Stimulated activated CD4-positive, alpha-beta T cell treated with anti-CD3 and anti-CD28 coated beads, Interleukin-1b, Interleukin-23, amount 100 ng/mL, for 1 hour (primary cell): ENCODE measurements at places on chromosomes 13 and 19.
A peak's percentile ranks its signal among the peaks of the same experiment; 100 is the strongest.

DNA sequence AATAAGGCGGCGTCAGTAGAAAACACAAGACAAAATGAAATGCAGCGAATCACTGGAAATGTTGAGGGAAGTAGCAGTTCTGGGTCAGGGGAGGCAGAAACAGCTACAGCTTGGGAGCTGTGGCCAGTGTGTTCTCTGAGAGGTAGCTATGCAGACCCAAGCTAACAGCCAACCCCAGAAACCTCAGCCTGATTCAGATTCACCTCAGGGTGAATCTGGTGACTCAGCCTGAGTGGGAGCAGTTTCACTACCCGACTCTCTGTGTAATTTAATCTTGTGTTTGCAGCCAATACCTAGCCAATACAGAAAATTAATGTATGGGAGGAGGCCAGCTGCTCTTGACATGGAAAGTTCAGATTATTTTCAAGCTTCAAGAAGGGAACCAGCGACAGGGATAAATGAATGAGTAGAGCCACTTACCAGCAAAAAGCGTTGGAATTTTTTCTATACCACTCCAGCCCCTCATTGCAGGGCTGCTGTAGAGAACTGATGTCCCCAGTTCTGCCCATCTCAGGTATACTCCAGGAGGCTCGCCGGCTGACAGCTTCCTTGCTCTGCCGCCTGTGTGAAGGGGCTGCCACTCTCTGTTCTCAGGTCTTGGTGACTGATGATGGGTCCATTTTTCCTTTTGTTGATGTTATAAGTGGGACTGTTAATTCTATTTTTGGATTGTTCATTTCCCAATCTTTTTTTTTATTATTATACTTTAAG, 8.9 kb downstream of the IGFL3 start:
- no peak for DNase-seq

GRCh38 chr19:29429581-29429980, 96.2 kb upstream of the VSTM2B start:
- DNase-seq = no peak

GRCh38 chr19:4930664-4931063, 21.4 kb downstream of the UHRF1 start:
- DNase-seq = no peak

- no peak for DNase-seq
These were observed 7.3 kb upstream of the RASAL3 start for GRCh38 chr19:15471639-15472101.

DNA sequence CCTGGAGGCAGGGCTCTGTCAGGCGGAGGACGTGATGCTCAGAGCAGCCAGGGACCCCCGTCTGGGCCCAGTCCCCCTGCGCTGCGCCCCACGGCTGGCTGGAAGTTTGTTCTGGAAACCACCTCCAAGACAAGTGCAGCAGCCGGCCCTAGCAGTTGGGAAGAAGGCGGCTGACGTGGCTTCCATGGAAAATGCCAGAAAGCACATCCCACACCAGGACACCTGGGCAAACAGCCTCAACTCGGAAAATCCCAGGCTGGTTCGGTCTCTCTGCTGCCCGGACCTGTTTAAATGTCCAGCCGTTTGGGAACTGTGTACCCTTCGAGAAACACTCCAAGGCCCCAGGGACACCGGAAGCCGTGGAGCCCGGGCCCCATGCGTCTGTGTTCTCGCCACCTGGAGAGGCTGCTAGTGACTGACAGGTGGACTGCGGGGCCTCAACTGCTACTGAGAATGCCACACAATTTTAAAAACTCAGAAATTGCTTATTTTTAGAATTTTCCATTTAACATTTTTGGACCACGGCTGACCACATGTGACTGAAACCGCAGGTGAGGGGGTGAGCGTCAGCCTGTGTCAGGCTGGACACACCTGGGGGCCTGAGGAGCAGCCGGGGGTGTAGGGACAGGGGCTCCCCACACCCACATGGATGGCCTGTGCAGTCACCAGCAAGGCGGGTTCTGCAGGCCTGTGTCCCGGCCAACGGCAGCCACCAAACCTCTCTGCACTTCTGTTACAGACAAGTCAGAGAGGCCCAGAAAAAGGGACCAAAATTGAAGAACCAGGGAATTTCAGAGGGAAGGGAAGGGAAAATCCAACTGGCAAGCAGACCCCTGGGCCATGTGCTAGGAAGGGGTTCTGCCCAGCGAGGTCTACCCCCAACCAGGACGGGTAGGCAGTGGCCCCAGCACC, 31.7 kb downstream of the RASA3 start:
- DNase-seq = no peak

DNA sequence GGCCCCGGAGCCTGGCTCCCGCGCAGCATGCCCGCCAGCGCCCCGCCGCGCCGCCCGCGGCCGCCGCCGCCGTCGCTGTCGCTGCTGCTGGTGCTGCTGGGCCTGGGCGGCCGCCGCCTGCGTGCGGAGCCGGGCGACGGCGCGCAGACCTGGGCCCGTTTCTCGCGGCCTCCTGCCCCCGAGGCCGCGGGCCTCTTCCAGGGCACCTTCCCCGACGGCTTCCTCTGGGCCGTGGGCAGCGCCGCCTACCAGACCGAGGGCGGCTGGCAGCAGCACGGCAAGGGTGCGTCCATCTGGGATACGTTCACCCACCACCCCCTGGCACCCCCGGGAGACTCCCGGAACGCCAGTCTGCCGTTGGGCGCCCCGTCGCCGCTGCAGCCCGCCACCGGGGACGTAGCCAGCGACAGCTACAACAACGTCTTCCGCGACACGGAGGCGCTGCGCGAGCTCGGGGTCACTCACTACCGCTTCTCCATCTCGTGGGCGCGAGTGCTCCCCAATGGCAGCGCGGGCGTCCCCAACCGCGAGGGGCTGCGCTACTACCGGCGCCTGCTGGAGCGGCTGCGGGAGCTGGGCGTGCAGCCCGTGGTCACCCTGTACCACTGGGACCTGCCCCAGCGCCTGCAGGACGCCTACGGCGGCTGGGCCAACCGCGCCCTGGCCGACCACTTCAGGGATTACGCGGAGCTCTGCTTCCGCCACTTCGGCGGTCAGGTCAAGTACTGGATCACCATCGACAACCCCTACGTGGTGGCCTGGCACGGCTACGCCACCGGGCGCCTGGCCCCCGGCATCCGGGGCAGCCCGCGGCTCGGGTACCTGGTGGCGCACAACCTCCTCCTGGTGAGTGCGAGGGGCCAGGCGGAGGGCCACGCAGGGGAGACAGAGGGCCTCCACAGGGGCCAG, at the start of gene KL:
Gene KL, plus strand, starts transcription at position 10 of the 909 bp plus-strand sequence. Its CDS starts 18 bp downstream, at position 28.
- DNase-seq = no peak

- no peak for DNase-seq
These were observed 47.2 kb downstream of the RFX2 start for GRCh38 chr19:6062961-6063575.

- peak; percentile 37 for DNase-seq
These were observed 24.2 kb upstream of the TTYH1 start for GRCh38 chr19:54390942-54391577.

DNA sequence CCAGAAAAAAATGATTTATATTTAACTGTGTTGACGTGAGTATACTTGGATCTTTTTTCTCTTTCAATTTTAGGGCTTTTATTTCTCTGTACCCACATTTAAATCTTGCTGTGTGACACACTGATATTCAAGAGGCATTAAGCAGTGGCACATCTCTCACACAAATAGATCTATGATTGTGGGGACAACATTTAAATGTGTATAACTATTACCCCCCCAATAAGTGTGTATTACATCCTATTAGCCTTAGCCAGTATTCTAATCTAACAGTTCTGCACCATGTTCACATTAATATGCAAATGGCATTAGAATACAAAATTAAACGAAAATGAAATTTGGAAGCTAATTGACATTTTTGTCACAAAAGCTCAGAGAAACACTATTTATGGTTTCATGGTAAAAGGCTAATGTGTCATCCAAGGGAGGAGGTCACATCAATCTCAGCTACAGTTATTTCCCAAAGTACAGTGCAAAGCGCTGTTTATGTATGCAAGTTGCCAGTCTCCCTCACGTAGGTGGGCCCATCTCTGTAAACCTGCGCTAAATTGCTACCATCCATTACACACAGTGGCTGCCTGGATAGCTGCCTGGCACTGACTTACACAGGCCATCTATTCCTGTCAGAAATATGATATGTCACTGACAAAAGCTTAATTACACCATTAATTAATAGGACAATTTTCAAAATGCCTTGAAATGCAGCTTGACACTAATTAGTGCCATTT, 984.7 kb upstream of the PCDH9 start:
- DNase-seq = no peak

- no peak for DNase-seq
These were observed 207.0 kb downstream of the SLITRK6 start for GRCh38 chr13:85592211-85592610.

GRCh38 chr19:38285567-38285966, 18.5 kb upstream of the C19orf33 start:
- no peak for DNase-seq

DNA sequence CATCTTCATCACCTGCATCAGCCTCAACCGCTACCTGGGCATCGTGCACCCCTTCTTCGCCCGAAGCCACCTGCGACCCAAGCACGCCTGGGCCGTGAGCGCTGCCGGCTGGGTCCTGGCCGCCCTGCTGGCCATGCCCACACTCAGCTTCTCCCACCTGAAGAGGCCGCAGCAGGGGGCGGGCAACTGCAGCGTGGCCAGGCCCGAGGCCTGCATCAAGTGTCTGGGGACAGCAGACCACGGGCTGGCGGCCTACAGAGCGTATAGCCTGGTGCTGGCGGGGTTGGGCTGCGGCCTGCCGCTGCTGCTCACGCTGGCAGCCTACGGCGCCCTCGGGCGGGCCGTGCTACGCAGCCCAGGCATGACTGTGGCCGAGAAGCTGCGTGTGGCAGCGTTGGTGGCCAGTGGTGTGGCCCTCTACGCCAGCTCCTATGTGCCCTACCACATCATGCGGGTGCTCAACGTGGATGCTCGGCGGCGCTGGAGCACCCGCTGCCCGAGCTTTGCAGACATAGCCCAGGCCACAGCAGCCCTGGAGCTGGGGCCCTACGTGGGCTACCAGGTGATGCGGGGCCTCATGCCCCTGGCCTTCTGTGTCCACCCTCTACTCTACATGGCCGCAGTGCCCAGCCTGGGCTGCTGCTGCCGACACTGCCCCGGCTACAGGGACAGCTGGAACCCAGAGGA, 2.6 kb downstream of the P2RY11 start:
- no peak for DNase-seq

- no peak for DNase-seq
These were observed 21.2 kb downstream of the HDGFL2 start for GRCh38 chr19:4493104-4493928.

DNA sequence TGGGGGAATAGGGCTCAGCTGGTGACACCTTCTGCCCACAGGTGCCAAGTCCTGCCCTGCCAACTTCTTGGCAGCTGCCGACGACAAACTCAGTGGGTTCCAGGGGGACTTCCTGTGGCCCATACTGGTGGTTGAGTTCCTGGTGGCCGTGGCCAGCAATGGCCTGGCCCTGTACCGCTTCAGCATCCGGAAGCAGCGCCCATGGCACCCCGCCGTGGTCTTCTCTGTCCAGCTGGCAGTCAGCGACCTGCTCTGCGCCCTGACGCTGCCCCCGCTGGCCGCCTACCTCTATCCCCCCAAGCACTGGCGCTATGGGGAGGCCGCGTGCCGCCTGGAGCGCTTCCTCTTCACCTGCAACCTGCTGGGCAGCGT, 2.1 kb downstream of the P2RY11 start:
- no peak for DNase-seq

DNA sequence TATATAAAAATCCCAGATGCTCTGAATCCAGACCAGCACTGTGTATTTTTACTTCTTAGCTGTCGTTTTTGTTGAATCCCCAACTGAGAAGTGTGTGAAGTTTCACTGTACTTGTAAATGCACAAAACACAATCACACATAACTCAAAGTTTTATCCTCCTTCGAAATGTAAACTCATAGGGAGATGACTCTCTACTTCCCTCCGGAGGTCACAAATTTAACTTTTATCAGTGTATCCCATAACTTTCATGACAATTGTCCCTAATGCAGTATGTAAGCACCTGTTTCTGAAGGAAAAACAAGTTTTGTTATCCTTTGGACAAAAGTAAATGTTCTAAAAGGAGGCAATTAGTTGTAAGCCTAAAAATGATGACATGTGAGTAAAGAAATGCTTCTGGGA, 665.0 kb upstream of the SLITRK6 start:
- DNase-seq = no peak

- DNase-seq = no peak
These were observed 20.1 kb downstream of the DEDD2 start for GRCh38 chr19:42197375-42197817.

- no peak for DNase-seq
These were observed 3.2 kb upstream of the SPACA6 start for GRCh38 chr19:51689751-51690453.

DNA sequence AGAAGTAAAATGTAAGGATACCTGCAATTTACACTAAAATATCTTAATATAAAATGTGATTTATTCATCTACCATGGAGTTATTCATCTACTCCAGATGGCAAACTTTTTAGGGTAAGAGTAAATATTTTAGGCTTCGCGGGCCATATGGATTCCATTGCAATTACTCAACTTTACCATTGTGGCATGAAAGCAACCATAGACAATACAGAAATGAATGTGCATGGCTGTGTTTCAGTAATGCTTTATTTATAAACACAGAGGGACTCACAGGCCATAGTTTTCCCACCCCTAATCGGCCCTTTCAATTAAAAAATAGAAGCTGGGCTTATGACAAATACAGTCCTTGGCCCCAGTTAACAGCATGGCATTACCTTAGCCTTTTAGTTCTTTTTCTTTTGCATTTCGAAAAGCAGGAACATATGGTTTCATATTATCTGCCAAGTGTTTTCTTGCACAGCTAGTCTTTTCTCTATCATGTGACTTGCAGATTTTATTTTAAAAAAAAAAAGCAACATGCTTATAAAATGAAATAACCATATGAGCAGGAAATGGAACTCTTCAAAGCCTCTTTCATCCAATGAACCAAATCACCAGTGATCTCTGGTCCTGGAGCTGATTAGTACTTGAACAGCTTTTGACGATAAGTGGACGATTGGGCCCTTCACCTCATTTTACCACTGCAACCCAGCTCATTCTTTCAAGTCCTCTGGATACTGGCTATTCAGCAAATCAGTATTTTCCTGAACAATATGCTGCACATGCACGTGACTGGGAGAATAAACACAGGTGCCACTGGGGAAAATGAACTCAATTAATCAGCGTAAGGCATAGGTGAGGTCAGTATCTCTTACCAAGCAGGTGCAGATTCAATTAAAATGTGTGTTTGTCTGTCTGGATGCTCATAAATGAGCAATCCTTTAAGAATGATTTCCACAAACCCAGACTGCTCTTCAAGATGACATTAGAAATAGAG, 63.9 kb downstream of the LHFPL6 start:
- DNase-seq = no peak

DNA sequence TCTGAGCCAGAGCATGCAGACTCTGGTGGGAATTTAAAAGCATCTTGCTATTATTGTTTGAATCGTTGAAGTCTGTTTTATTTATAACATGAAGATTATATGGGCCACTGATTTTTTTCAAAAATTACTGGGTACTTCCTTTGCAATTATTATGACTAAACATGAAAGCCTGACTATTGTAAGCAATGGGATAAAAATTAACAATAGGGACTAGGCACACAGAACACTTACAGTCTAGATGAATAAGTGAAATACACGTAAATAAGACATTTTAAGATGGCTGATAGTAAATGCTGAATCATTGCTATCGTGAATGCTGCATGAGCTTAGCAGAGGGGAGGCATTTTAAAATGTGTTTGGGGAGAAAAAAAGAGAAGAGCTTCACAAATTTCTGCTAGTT, 81.0 kb upstream of the MAB21L1 start:
- DNase-seq = no peak
